GM04504 (cell line): ENCODE measurements at places on chromosomes 5 and 9.

DNA sequence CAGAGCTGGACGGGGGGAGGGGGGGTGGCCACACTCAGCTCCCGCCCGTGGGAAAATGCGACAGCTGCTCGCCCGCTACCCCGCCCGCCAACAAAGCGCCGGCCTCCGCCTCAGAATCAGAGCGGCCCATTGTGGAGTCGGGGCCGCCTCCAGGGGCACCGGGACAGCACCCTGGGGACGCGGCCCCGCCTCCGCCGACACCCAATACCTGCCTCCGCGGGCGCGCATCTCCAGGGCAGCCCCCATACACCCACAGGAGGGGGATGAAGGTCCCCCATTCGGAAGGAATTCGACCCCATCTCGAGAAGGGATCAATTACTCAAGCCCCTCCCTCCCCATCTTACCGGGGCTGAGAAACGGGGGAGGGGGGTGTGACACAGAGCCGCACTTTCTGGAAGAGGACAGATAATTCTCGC lies 1.3 kb downstream of the NOTCH1 start:
- no peak for DNase-seq

GRCh38 chr9:125749287-125749935 lies 2.2 kb downstream of the PBX3 start:
- DNase-seq = no peak

- DNase-seq = no peak
Observed at GRCh38 chr5:118247458-118247857, 740.9 kb downstream of the DTWD2 start.

GRCh38 chr5:101473483-101473882 lies 570.4 kb upstream of the ST8SIA4 start:
- DNase-seq = no peak

DNA sequence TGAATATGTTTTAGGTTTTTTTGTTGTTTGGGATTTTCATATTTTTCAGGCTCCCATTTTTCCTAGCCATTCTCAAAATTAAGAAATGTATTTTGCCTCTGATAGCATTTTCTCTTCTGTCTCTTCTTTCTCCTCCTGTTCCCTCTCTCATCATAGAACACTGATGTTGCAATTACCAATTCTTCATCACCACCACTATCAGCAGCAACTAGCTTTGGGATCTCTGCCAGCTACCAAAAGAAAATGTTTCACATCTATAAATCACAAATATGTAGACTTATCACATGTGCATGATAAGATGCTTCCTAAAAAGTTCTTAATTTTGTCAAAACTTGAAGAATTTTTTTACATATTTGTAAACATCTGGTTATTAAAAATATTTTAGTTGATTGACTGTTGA lies 887.1 kb downstream of the MAT2B start:
- DNase-seq = no peak

- DNase-seq = no peak
Observed at GRCh38 chr5:151240924-151241635, 11.9 kb upstream of the GM2A start.

DNA sequence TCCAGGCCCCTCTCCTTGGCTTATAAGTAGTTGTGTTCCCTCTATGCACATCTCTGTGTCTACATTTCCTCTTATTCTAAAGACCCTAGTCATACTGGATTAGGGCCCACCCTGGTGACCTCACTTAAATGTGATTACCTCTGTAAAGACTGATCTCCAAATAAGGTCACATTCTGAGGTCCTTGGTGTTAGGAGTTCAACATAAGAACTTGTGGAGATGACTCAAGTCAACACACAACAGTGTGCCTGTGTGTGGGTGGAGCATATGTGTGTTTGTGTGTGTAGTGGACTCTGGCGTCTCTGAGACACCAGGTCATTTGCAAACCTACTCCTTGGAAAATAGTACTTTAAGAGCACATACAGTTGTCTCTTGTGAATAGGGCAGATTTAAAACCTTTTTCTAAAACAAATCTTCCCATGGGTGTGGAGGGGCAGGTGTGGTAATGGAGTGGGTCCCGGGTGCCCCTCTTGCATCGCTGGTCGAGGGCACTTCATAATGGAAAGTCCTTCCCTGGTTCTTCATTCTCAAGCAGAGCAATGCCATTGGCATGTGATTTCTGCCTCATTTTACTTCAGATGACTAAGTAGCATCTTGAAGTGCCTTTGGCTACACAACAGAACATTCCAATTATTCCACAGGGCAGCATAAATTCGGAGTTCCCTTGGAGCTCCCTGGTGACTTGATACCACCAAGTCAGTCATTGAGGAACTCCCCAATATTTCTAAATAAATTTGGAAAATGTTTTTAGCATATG lies 84.4 kb downstream of the C9orf152 start:
- no peak for DNase-seq

- no peak for DNase-seq
Observed at GRCh38 chr9:82108941-82109340, 120.4 kb downstream of the SPATA31D1 start.

- no peak for DNase-seq
Observed at GRCh38 chr9:133991964-133992779, at the start of gene VAV2. VAV2 (minus strand) TSS chr9:133992324; CDS start chr9:133992278, 46 bp downstream.

- DNase-seq = no peak
Observed at GRCh38 chr5:148397968-148398595, 14.3 kb downstream of the FBXO38 start.

GRCh38 chr5:145586661-145587307 lies 248.4 kb downstream of the PRELID2 start:
- DNase-seq = no peak

GRCh38 chr5:145847499-145848497 lies 12.7 kb upstream of the PRELID2 start:
- DNase-seq = peak; percentile 56

DNA sequence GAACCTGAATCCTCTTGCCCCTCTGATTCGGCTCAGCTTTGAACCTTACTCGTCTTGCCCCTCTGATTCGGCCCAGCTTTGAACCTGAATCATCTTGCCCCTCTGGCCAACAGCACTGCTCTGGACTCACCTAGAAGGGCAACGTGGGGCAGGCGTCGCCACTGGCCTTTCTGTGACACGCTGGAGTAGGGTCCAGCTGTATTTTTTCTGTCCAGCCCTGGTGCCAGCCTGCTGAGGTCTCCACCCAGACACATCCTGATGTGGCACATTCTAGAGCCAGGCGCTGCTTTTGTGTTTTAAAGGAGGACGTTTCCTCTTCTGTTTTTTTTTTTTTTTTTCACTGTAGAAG lies 15.2 kb upstream of the CPEB4 start:
- no peak for DNase-seq

- no peak for DNase-seq
Observed at GRCh38 chr5:448061-448765, 5.2 kb downstream of the EXOC3 start.

GRCh38 chr9:71647094-71647591 lies 121.2 kb downstream of the CEMIP2 start:
- DNase-seq = peak; percentile 30

GRCh38 chr9:114410910-114411309 lies 23.1 kb upstream of the AKNA start:
- no peak for DNase-seq

DNA sequence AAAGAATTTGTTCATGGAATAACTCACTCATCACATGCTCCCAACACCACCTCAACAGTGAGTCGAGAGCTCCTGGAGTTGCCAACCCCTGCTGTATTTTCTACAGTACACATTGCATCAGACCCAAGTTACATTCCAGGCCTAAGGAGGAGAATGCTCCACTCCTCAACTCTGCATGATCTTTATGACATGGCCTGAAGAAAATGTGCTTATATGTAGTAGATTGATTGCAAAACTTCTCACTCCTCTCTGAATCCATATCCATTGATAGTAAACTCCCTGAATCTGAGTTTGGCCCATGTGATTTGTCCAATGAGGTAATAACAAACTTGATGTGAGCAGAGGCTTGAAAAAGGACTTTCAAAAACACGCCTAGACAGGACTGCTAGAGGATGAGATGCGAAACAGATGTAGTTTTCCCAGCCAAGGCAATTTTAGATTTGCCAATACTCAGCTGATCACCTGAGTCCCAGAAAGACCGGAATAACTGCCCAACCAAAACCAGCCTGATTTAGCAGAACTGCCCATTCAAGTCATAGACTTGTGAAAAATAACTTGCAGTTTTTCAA lies 29.0 kb upstream of the PAPPA start:
- peak; percentile 47 for DNase-seq
